CD4-positive, CD25-positive, alpha-beta regulatory T cell (primary cell): ENCODE measurements at places on chromosomes 11 and 22.

- H3K4me3 ChIP-seq = no peak overlapping the region
- DNase-seq = no peak
- H3K36me3 ChIP-seq = no peaks in the 10 kb centered on the region
These were observed 297.9 kb upstream of the C11orf87 start for GRCh38 chr11:109123816-109124787.

GRCh38 chr11:43648888-43649287 lies 31.6 kb upstream of the HSD17B12 start:
- H3K4me3 ChIP-seq = no peak overlapping the region
- H3K36me3 ChIP-seq = no peaks in the 10 kb centered on the region
- peaks cover 9% of the 10 kb centered on the region for H3K4me1 ChIP-seq
- H3K27ac ChIP-seq = no peak overlapping the region
- DNase-seq = no peak

DNA sequence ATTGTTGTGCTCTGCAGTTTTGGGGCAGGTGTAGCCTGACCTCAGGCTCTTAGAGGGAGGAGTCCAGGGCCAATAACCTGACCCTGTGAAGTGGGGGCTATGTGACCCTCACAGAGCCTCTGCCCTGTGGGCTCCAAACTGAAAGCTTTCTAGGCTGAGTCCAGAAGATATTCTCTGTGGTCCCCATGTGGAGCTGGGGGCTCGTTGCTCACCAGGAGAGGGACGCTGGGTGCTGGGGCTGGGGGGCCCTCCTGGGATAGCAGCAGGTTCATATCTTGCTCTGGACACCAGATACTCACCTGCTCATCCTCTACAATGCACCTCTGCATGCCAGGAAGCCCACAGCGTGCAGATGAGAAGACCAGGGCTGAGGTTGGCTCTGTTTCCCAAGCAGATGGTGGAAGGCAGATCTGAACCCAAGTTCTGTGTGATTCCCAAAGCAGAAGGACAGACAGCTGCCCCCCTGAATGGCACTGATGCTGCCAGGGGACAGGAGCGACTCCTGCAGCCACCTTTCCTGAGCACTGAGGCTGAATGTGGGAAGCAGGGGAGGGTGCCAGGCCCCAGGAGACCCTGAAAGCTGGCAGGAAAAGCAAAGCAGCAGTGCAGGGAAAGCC lies 1022.0 kb downstream of the TBC1D22A start:
- no peak overlapping the region for H3K4me3 ChIP-seq
- no peaks in the 10 kb centered on the region for H3K4me1 ChIP-seq
- no peaks in the 10 kb centered on the region for H3K27me3 ChIP-seq
- no peaks in the 10 kb centered on the region for H3K36me3 ChIP-seq
- no peak overlapping the region for H3K27ac ChIP-seq

- no peak overlapping the region for H3K27ac ChIP-seq
- H3K4me3 ChIP-seq = no peak overlapping the region
- no peaks in the 10 kb centered on the region for H3K36me3 ChIP-seq
- no peaks in the 10 kb centered on the region for H3K27me3 ChIP-seq
These were observed 199.5 kb downstream of the TENM4 start for GRCh38 chr11:79241205-79241851.
